ENCODE measurements at places on chromosomes 1 and 21. TPM values are rescaled to one million over a fixed set of nuclear protein-coding genes. Genes with fewer than 3 reads are reported as not detected.

DNA sequence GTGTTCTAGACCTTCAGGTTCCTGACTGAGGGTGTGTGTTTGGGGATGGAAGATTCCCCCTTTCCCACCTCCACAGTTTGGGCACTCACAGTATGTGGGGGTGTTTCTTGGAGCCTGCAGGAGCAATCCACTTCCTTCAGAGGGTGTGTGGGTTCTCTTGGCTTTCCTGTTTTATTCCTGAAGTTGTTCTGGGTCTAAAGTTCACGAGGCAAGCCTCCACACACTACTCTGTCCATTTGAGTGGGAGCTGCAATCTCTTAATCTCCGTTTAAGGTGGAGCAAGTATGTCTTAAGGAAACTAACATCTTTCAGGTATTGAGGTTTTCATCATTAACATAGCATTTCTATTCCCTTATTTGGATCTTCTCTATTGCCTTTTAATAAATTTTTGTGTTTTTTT is 141.8 kb downstream of the TENT5C start:
- H3K27me3 ChIP-seq = no peaks in the 10 kb centered on the region
- no peaks in the 10 kb centered on the region for H3K4me1 ChIP-seq
- no peak for DNase-seq
- no peaks in the 10 kb centered on the region for H3K36me3 ChIP-seq

GRCh38 chr1:205541161-205541886 is 36.9 kb downstream of the CDK18 start:
- H3K4me1 ChIP-seq = peaks cover 15% of the 10 kb centered on the region
- no peak overlapping the region for H3K27ac ChIP-seq
- no peaks in the 10 kb centered on the region for H3K36me3 ChIP-seq

DNA sequence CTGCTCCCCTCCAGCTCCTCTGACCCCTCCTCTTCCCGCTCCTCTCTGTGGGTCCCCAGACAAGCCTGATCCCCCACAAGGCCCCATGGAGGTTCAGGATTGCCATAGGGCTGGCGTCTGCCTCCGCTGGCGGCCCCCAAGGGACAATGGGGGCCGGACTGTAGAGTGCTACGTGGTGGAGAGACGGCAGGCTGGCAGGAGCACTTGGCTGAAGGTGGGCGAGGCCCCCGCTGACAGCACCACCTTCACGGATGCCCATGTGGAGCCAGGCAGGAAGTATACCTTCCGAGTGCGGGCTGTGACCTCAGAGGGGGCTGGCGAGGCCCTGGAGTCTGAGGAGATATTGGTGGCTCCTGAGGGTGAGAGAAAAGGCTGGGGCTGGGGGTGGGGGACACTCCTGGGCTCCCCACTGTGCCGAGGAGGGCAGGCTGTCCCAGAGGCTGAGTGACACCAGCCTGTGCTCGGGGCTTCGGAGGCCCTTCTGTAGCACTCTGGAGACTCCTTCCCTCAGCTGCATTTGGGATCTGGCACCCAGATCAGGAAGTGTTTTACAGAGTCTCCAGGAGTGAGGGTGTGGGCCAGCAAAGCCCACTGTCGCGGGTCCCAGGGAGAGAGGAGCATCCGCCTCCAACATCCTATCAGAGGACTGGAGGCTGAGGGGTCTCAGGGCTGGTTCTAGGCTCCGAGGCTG is 25.9 kb downstream of the IGFN1 start:
- no peaks in the 10 kb centered on the region for H3K4me1 ChIP-seq
- H3K36me3 ChIP-seq = no peaks in the 10 kb centered on the region
- H3K27me3 ChIP-seq = no peaks in the 10 kb centered on the region
- H3K27ac ChIP-seq = no peak overlapping the region

DNA sequence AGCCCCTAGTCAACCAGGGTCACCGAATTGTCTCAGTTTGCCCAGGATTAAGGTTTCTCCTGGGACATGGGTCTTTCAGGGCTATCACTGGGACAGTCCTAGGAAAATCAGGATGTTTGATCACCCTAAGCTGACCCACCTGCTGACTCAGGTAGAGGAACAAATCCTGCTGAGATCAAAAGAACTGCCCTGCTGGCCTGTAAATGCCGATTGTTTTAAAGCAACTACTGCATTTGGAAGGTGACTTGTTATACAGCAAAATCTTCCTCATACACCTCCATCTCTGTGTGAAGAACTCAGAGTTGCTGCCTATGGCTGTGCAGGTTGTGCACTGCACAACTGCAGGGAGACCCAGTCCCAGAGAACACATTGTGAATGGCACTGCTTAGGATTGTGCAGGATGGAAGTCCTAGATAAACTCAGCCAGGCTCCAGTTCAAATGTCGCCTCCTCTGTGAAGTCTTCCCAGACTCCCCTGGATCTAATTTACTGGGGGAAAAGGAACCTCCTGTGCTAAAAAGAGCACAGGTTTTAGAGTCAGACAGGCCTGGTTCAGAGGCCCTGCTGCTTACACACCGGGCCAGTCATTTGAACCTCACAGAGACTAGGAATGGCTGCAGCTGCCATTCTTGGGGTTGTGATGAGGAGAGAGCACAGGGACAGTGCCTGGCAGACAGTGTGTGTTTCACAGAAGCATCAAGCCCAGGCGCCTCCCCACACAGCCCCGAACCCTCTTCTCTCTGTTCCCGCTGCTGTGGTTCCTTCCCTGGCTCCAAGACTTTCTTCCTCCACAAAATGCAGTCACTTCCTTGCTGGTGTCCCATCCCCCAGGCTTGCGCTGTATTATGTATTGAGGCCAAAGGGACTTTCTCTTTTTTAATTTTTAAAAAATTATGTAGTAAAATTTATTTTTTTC is 23.2 kb upstream of the LRP8 start:
- H3K4me1 ChIP-seq = no peaks in the 10 kb centered on the region
- no peak overlapping the region for H3K4me3 ChIP-seq
- no peaks in the 10 kb centered on the region for H3K27me3 ChIP-seq
- no peak overlapping the region for H3K27ac ChIP-seq
- no peaks in the 10 kb centered on the region for H3K36me3 ChIP-seq
- DNase-seq = no peak

- no peaks in the 10 kb centered on the region for H3K27me3 ChIP-seq
- H3K27ac ChIP-seq = peak overlapping the region; percentile 95
- peaks cover 43% of the 10 kb centered on the region for H3K36me3 ChIP-seq
- peaks cover 20% of the 10 kb centered on the region for H3K4me1 ChIP-seq
- no peak for DNase-seq
- H3K4me3 ChIP-seq = peak overlapping the region; percentile 79
These were observed 709 bp downstream of the TNFRSF14 start for GRCh38 chr1:2556678-2557481.

DNA sequence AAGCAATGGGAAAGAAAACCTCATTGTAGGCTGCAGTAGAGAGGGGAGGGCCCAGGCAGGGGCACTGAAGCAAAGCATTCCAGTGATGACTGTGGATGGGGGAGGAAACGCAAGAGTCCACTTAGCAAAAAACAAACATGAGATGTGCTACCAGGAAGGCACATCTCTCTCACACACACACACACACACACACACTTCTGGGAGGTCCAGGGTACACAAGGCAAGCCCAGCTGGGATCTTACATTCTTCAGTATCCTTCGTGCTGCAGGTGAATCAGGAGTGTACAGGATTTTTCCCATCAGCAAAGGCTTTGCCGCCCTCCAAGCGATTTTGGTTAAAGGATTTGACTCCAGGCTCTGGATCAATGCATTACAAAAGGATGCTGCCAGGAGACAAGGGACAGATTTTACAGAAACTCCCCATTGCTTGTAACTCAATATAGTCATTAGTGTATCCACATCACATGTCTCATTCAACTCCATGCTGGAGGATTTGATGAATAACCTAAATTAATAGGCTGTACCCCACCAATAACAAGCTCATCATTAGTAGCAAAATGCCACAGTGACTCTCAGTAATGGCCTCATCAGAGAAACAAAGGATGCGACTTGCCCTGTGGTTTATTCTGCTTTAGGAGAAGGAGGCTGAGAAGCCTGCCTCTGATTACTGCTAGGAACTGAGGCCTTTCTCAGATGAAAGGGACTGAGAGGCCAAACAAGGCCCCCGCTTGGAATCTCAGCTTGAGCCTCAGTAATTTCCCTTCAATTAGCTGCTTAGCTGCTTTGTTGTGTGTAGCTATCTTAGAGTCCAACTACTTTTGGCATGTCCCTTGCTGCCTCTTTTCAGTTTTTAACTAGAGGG is 41.6 kb downstream of the ABCA4 start:
- H3K36me3 ChIP-seq = no peaks in the 10 kb centered on the region
- H3K27me3 ChIP-seq = no peaks in the 10 kb centered on the region
- no peak overlapping the region for H3K4me3 ChIP-seq
- DNase-seq = no peak

- H3K4me1 ChIP-seq = no peaks in the 10 kb centered on the region
- no peak for DNase-seq
These were observed 167.5 kb downstream of the ZNF281 start for GRCh38 chr1:200242110-200243041.

Gene CELSR2
- 14.0 TPM for total RNA-seq

Gene CTSK
- total RNA-seq = 87.9 TPM

Data from tibial nerve (tissue), 4 donors.